ENCODE measurements at places on chromosomes 3 and 15.

GRCh38 chr15:39320886-39321285 is 260.0 kb upstream of the THBS1 start:
- DNase-seq: no peak

DNA sequence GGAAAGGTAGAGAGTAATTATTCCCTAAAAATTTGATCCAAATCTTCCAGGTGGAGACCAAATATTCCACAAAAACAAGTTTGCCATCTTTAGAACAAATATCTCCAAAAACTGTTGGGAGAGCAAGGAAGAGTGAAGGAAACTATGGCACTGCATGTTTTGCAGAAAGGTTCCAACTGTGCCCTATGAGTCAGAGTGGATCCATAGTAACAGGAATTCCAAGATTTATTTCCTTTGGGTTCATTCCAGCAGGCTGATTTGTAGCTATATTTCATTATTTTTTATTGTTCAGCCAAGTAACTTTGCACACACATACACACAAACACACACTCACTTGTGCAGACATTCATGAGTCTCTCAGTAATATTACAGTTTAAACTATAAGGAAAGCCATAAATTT is 459.7 kb upstream of the EPHA6 start:
- DNase-seq: no peak

DNA sequence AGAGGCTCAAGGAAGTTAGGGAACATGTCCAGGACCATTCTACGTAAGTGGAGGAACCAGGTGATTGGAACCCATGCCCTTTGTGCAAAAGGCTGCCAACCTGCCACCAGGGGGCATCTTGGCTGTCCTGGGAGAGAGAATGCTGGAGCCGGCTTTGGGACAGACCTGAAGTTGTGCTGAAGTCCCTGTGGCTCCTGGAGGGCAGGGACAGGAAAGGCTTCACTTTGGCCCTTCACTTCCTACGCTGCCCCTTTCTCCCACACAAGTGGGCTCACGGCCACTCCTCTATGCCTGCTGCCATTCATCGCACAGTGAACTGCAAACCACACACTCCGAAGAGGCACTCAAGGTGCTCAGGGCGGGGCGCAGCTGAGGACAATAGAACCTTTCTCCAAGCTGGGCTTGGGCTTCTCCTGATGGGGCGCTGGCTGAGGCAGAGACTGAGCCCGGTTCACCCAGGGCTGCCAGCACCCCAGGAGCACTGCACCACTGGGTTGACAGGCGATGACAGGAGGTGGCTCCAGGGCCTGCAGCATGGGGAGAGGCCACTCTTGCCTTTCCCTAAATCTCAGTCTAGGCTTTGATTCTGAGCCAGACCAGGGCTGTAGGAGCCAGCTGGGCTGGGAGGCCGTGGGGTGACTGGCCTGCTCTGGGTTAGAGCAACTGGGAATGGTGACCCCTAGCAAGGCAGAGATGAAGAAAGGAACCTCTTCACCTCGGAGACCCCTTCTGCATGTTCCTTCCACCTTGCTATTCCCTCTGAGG is 8.4 kb downstream of the SHF start:
- no peak for DNase-seq

GRCh38 chr15:64152507-64153387 is 1.2 kb downstream of the SNX22 start:
- DNase-seq: no peak

DNA sequence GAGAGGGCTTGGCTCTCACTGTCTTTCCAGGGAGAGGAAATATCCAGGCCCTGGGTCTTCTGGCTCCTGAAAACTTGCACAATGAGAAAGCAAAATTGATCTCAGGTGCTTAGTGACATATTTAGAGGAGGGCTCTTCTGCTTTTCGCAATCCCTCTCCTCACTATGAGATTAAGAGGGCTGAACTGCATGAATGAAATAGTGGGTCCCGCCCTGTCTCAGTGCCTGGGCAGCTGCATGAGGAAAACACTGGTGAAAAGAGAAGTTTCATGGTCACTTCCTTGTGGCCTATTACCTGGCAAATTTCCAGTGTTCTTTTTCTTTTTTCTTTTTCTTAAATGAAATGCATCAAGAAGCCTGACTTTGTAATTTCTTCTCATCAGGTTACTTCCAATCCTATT is 73.5 kb downstream of the TRAK1 start:
- DNase-seq: peak; percentile 59

- DNase-seq: no peak
Measured at GRCh38 chr3:163785693-163786092, 1292.6 kb downstream of the SI start.

DNA sequence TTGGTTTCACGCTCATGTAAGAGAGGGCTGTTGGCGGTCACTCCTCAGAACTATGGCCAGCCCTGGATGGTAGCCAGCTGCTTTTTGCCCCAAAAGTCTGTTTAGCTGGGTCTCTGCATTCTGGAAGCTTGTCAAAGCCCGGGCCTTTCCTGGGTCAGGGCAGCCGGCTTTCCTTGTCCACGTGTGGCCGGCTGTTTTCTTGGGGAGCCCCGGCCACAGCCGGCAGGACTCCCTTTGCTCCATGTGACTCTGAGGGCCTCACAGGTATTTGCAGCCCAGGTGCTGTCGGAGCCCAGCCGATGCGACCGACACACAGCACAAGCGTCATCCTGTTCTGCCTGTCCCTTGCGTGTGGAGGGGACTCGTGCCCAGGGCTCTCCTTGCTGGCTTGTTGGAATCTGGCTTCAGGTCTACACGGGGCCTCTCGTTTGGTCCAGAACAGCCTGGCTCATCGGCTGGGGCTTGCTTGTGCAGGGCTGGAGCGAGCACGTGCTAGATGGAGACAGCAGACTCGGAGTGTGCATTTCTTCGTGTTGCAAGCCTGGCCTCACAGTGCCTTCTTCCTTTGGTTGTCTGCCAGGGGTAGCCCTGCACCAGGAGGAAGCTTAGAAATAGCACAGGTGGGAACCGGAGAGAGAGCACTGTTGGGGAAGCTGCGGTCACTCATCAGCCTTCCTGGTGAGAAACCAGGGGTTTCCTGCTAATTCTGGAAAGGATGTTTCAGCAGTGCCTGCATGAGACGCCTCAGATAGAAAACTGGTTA is 51.5 kb downstream of the PGPEP1L start:
- DNase-seq: no peak

DNA sequence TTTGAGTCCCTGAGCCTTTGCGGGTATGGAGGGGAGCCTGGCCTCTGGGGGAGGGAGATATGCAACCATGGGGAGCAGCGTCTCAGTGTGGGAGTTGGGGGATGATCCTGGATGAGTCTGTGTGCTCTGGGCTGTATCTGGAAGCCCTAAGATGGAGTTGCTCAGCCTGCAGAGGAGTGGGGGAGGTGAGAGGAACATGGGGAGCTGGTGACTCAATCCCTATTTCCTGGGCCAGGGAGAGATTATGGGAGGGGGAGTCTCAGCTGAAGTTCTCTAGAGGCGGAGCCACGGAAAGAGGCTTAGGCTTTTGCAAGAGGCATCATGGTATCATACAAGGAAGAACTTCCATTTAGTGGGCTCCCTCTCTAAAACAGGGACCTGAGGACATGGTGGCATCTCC is 59.5 kb upstream of the TMEM115 start:
- DNase-seq: peak; percentile 53

- peak; percentile 97 for DNase-seq
Measured at GRCh38 chr3:50568947-50569749, at the start of gene HEMK1. Gene HEMK1, plus strand, starts transcription at chr3:50569522. Its CDS starts 1,583 bp downstream, at chr3:50571105.

DNA sequence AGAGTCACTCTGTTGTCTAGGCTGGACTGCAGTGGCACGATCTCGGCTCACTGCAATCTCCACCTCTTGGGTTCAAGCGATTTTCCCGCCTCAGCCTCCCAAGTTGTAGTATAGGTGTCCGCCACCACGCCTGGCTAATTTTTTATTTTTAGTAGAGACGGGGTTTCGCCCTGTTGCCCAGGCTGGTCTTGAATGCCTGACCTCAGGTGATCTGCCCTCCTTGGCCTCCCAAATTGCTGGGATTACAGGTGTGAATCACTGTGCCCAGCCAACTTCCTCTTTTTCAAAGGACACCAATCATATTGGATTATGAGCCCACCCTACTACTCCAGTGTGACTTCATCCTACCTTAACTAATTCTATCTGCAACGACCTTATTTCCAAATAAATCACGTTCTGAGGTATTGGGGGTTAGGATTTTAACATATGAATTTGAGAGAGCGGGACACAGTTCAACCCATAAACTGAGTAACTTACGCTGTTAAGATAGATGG is 3.2 kb downstream of the ISG20 start:
- DNase-seq: no peak

DNA sequence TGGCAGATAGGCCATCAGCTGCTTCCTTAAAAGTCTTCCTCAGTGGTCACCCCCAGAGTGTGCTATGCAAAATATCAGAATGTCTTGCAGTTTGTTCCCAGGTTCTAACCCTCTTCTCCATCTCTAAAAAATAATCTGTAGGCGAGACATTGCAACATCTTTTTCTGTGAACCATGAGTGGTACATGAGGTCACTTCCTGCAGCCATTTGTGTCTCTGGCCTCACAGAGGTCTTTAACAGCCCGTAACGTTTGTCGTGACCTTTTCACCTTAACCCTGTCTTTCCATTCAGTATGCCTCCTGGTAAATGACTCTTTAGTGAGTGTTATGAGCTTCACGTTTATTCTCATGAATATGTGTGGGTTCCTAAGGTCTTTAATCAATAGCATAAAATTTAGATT is 145.4 kb downstream of the KLHL25 start:
- DNase-seq: peak; percentile 93

DNA sequence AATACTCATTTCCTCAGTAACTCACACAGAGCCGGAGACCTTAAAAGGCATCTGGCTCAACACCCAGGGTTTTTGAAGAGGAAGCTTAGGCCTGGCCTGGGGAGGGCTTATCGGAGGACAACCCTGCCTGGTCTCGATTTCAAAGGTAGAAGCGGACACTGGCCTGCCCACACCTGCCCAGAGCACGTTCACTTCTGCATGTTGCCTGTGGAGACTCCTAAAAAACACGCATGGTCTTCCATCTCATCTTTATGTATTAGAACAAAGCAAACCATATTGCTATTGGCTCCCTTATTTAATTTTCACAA is 55.5 kb upstream of the FURIN start:
- DNase-seq: no peak

DNA sequence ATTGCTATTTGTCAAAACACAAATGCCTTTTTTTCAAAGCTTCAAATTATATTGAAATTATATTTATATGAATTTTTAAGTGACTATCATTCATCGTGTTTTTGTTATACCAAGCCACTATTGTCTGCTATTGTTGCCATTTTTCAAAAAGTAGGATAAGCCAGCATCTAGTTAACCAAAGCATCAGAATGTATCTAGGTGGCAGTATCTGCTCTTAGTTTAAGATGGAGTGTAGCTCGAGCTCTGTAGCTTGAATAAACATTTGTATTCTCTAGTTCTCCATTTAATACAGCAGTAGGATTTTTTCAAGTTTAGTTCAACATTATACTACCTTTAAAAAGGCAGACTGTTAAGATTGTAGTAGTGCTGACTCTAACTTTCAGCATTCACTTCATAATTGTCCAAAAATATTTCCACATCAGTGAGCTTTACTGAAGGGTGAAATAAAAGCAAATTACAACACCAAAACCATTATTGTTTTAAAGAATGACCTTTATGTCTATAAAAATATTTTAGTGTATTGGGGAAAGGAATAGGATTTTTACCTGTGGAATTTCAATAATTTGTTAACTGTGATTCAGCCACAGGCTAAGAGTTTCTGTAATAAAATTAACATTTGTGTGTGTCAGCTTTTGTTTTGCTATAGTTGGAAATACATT is 19.6 kb upstream of the C15orf61 start:
- DNase-seq: peak; percentile 41

GRCh38 chr3:41176596-41176995 is 22.7 kb upstream of the CTNNB1 start:
- DNase-seq: no peak

DNA sequence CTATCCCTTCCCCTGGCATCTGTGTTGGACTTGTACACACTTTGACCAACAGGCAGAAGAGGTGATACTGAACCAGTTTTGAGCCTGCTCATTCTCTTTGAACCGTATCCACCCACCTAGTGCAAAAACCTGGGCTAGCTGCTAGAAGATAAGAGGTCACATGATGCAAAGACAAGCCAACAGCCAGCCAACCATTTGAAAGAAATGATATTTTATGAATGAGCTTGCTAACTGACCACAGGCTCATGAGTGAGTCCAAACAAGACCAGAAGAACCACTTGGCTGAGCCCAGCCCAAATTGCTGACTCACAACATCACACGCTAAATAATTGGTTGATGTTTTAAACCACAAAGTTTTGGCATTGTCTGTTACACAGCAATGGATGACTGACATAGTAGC is 74.0 kb upstream of the CTNNB1 start:
- no peak for DNase-seq

DNA sequence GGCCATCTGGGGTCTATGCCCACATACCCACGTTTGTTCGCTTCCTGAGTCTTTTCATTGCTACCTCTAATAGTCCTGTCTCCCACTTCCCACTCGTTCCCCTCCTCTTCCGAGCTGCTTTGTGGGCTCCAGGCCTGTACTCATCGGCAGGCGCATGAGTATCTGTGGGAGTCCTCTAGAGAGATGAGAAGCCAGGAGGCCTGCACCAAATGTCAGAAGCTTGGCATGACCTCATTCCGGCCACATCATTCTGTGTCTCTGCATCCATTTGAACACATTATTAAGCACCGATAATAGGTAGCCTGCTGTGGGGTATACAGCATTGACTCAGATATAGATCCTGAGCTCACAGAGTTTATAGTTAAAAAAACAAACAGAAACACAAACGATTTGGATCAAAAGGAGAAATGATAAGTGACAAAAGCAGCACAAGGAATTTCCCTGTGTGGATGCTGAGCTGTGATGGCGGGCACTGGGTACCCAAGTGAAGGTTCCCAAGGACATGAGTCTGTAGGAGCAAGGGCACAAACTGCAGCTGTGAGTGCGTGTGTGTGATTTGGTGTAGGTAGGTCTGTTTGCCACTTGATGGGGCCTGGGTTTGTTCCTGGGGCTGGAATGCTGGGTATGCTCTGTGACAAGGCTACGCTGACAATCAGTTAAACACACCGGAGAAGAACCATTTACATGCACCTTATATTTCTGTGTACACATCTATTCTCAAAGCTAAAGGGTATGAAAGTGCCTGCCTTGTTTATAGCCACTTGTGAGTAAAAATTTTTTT is 35.9 kb downstream of the NR1I2 start:
- no peak for DNase-seq

DNA sequence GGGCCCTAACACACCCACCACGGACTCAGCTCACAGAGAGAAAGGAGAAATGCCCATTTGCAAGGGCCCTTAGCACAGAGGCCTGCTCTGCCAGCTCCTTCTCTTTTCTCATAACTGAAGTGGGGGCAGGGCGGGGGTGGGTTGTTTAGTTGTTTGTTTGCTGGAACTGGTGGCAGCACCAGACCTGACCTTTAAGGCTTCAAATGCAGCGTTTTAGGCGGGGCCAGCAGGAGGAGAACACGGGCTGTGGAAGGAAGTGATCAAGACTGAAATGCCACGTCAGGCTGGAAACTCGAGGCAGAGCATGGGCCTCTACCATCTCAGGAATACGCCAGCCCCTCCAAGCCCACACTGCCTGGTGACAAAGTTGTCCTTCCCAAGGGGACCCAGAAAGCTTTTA is 9.3 kb downstream of the CACNA2D2 start:
- DNase-seq: peak; percentile 8

GRCh38 chr3:163476179-163476578 is 1602.1 kb downstream of the SI start:
- DNase-seq: no peak

- no peak for DNase-seq
Measured at GRCh38 chr3:86537171-86537570, 453.8 kb downstream of the VGLL3 start.
